NCI-H1092 (cell line): ENCODE measurements at places on chromosomes 6 and 20.

DNA sequence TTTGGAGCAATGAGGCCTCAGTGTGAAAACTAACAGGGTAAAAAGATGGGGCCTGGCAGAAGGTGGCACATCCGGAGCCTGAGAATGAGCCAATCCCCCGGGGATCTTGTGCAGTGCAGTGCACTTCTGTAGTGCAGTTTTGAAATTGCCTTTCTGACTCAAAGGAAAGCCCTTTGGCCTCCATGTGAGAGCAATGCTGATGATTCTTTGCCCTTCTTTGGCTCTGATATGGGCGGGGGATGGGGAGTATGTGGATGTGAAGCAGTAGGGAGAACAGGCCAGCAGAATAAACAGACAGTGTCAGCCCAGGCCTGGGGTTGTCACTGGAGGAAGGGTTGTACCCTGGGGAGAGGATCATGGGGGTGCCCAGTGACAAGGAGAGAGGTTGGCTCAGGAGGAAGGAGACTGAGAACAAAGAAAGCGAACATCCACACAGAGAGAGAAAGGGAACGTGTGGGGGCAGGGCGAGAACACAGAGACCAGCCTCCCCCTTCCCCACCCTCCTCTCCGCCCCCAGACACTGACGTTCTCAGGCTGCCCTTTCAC is 351.2 kb downstream of the CDC5L start:
- DNase-seq, result no peak

DNA sequence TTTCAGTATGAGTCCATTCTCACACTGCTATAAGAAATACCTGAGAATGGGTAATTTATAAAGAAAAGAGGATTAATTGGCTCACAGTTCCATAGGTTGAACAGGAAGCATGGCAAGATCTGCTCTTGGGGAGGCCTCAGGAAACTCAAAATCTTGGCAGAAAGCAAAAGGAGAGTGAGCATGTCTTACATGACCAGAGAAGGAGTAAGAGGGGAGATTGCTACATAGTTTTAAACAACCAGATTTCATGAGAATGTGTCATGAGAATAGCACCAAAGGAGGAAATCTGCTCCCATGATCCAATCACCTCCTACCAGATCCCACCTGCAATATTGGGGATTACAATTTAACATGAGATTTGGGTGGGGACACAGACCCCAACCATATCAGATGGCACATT is 672.4 kb downstream of the HTR1B start:
- no peak for DNase-seq

GRCh38 chr6:157800420-157801237 is 22.4 kb upstream of the SNX9 start:
- no peak for DNase-seq

DNA sequence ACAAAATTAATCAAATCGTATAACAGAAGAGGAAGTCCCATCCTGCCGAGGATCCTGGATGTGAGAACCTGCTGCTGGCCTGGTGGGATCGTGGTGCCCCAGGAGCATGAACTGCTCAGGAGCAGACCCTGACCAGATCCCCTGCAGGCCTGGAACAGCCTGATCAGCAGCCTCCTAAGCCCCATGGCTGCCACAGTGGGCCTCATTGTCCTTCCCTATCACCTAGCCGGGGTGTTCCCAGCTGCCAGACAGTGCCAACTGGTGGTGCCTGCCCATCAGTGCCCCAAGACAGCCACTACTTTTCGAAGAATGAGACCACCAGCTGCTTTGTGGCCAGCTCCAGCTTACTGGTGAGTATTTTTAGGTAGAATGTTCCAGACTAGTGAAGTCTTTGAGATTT is 19.6 kb upstream of the MAS1L start:
- DNase-seq, result no peak

GRCh38 chr20:49272654-49273053 is 5.2 kb downstream of the ZNFX1 start:
- DNase-seq, result no peak

- DNase-seq, result no peak
These were observed 300.4 kb downstream of the TAF4 start for GRCh38 chr20:61765081-61765870.

DNA sequence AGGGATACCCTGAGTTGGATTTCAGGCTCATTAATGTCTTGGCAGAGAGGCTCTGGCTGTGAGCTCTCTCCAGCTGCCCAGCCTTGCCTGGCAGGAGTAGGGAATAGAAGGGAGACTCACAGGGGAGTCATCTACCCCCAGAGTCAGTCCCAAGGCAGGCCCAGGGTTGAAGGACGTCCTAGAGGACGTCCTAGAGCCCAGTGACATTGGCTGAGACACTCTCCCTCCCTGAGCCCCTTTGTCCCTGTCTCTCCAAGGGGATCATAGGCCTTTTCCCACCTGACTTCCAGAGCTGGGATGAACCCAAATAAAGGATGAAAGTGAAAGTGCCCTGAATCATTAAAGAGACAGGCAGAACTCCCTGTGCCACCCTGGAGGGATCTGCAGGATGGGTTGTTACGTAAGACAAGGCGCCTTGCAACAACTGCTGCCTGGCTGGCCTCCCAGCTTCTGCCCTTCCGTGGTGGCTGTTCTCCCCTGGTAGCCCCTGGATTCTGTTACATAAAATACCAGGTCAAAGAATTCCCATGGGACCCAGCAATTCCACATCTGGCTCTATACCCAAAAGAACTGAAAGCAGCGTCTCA is 53.6 kb upstream of the SIRPA start:
- no peak for DNase-seq

GRCh38 chr6:33915134-33915533 is 111.3 kb upstream of the MLN start:
- no peak for DNase-seq

DNA sequence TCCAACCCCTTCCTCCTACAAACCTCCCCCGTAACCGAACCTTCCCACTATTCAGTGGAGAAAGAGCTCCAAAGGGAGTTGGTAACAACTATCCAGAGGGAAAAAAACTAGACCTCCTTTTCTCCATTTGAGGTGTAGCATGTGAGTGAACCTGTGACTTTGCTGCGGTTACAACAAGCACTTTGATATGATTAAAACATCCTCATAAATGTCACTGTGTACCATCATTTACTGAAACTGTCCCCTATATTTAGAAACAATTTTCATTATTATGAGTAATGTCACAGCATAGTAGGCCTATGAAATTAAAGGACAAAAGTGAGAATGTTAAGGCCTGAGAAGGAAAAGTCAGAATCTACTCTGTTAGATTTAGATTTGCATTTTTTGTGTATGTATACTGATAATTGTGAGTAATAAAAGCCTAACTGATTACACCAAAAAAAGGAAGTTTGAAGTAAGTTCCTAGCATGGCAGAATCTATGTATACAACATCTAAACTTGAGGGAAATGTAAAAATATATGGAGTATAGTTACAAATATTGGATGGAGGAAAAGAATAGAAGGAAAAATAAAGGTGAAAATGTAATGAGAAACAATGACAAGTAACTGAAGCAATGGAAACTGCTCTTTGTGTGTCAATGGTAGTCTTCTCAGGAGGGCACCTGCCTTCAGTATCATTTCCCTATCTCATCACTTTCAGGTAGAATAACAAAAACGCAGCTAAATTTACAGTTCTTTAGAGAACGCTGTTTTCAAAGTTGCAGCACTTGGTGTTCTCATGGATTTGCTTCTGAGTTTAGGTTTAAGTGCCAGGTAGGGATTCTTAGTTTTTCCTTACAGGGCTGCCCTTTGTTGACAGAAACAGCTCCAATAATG is 145.9 kb downstream of the IMPG1 start:
- no peak for DNase-seq

DNA sequence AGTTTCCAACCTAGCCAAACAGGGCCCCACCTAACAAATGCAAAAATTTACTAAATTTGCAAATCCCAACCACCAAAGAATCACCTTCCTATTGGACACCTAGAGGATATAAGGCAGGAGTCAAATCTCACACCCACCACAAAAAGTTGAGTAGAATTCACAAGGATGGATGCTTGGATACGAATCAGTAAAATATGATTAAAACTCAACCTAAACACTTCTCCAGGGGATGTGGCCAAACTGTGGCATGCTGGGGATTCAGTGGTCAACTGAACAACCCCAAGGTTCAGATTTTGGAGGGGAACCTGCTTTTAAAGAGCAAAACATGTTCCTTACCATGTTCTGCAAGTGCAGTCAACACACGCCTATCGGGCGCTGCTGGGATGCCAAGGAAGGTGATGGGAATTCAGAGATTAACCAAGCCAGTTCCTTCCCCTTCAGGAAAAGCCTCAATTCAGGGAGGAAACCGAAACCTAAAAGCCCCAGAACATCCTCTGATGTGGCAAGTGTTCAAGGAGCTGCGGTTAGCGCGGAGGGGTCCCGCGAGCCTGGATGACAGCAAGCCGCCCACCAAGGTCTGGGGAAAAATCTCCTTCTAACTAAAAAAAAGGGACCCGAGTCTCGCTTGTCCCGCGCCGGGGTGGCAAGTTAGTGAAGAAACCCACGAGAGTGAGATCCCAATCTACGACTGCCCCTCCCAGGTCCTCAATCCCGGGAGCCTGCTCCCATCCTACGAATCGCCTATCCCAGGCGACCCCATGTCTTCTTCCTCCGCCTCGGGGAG is 902 bp downstream of the SAMHD1 start:
- DNase-seq, result no peak

DNA sequence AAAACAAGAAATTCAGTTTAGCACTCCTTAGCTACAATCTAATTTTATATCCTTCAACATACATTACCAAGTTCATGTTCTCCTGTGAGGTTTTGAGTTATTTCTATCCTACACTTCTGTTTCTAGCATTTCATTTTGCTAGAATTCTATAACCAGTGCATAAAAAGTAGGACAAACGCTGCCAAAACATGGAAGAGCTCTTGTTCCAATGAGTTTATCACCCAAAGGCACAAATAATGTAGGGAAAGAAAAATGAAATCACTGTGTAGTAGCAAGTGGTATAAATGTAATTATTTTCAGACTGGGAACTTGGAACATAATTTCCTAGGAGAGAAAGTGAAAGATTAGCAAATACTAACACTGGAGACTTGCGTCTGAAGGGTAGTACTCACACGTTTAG is 413.3 kb upstream of the NRSN1 start:
- no peak for DNase-seq

- DNase-seq, result no peak
These were observed 532.1 kb upstream of the JAG1 start for GRCh38 chr20:11205769-11206362.

DNA sequence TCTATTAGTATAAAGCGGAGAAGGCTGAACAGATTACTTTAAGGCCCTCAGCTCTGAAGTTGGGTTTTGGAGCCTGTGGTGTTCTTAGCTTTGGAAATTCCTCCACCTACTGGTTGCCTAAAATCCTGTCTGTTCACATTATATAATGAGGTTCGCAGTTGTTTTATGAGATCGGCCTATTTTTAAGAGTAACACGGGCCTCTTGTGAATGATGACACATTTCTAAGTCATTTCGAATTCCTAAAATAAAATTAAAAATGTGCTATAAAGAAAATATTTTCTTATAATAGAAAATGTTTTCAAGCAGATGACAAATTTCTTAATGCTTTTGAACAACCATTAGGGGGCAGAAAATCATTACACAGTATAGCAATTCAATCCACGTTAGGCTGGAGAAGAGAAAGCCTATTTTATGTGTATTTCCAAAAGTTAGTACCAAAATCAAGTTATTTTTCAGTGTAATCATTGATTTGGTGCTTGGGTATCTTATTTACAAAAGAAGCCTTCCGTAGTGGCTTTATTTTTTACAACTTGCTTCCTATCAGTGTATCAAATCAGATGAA is 15.8 kb upstream of the FAM8A1 start:
- DNase-seq, result peak; percentile 30

DNA sequence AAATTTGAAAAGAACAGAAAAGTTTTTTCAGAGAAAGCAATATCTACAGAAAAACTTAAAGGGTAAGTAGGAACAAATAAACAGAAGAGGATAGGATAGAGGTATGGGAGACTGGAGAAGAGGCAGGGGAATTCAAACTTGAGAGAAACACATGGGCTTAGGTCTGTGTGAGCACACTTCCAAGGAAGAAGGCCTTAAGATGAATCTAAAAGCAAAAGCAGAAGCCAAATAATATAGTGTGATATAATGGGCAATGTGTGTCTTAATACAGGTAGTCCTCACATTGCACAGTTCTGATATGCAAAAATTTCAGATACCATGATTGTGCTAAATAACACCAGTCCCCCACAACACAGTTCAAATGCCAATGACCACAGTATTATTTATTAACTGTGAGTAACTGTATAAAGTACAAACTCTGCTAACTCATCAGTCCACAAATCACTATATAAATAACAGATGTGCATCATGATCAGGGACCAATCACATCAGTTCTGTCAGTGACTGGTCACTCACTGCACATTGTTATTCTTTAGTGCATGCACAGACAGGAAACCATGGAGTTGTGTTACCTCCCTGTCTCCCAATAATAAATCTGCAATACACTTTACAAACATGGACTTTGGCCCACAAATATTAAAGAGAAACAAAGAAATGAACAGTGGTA is 18.6 kb downstream of the SNX14 start:
- no peak for DNase-seq

- no peak for DNase-seq
These were observed 64.6 kb downstream of the NUS1 start for GRCh38 chr6:117739869-117740268.

- no peak for DNase-seq
These were observed 1.1 kb downstream of the CD109 start for GRCh38 chr6:73696966-73697655.
